ENCODE measurements at places on chromosomes 13 and 19.

DNA sequence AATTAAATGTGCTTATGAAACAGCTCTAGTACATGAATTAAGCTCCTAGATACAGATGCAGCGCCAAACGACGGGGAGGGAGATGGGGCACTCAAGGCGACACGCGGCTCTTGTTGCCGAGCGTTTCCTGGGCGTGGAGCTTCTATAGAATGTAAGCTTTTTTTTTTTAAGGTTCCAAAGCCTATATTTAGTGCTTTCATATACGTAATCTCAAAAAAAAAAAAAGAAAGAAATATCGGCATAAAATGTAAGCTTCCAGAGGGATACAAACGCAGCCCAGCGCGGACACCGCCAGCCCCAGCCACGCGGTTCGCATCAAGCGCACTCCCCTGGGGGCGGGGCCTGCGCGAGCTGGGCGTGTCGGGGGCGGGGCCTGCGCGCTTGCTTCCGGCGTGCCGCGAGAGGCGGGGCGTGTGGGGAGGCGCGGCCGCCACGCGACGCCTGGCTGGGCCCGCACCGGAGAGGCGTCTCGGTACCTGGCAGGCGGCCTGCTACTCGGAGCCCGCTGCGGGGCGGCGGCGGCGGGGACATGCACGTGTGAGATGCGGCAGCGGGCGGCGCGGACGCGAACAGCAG, at the start of gene URI1:
TSS of gene URI1 (plus strand) at position 412 of the 576 bp plus-strand sequence. CDS start 309 bp downstream, outside the sequence.
- peak; percentile 94 for DNase-seq

DNA sequence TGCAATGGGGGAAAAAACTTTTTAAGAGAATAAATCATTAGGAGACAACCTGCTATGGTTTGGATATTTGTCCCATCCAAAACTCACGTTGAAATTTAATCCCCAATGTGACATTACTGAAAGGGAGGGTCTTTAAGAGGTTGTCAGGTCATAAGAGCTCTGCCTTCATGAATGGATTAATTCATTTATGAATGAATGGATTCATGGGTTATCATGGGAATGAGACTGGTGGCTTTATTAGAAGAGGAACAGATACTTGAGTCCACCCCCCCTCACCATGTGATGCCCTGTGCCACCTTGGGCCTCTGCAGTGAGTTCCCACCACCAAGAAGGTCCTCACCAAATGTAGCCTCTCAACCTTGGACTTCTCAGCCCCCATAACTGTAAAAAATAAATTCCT, 37.0 kb upstream of the DCT start:
- no peak for DNase-seq

- DNase-seq: no peak
Observed at GRCh38 chr19:45774765-45775164, 5.7 kb upstream of the SIX5 start.

- no peak for DNase-seq
Observed at GRCh38 chr13:77065461-77066147, 38.6 kb upstream of the FBXL3 start.

DNA sequence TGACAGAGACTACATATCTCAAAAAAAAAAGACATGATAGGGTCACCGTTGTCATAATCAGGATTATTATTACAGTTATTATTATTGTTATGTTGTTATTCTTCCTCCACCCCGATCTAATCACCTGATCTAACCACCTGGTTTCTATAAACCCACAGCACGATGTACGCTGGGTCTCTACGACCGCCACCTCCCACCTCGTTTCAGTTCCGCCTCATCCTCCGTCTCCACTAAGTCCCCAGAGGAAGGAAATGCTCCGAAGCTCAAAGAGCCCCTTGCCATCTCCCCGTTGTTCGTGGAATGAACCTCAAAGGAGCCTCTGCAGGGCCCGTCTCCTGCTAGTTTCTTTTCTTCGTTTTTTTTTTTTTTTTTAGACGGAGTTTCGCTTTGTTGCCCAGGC, 15.9 kb upstream of the MEIS3 start:
- DNase-seq: no peak
